ENCODE measurements at places on chromosomes 7 and 10.

DNA sequence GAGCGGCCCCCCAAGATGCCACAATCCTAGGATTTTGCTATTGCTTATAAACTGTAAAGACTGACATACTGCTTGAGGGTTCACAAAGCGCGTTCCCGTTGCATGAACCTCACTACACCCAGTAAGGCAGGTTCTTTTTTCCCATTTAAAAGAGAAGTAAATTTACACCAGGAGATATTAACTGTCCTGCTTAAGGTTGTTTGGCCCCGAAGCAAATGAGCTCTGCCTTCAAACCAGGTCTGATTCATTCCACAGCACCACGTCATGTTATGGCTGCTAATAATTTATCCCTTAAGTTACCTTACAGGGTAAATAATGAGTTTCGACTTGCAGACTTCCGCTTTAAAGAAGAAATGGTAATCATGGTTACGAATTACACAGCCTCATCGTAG is 559 bp upstream of the FKBP14 start:
- peak; percentile 56 for DNase-seq

GRCh38 chr7:128938544-128939074 is 882 bp downstream of the IRF5 start:
- DNase-seq, result peak; percentile 47

GRCh38 chr10:16765509-16766375 is 51.5 kb downstream of the RSU1 start:
- DNase-seq, result peak; percentile 12

DNA sequence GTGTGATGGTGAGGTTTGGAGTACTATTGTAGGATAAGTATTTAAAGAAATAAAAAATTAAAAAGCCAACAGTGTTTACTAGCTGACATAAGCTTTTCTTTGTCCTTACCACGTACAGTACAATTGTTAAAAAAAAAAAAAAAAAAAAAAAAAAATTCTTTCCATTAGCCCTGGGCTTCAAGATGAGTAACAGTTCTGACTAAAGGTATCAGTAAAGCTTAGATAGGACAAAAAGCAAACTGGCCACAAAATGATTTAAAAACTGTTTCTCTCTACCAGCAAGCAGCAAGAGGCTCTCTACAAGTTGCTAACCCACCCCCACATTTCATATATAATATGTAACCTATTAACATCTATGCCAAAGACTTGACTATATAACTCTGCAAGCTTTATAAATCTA is 17.5 kb downstream of the HYCC1 start:
- DNase-seq, result no peak

GRCh38 chr10:35089611-35090161 is 455 bp downstream of the CUL2 start:
- DNase-seq, result peak; percentile 30

DNA sequence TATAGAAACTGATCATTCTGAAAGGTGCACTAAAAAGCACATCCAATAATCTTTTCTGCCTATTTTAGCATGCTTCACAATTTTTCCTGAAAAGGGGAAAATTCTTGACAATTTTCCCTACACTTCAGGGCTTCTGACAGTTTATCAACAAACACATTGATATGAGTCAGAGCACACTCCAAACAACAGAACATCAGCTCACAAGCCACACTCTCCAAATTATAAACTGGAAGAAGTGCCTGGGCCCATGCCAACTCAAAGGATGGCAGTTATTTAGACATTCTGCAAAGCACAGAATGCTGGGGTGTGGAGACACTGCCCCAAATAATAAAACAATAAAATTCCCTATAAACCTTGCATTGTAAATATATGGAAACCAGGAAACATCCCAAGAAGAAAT is 90.8 kb downstream of the ELAPOR2 start:
- no peak for DNase-seq

- DNase-seq, result no peak
Observed at GRCh38 chr10:76112826-76113150, 681.4 kb downstream of the LRMDA start.

DNA sequence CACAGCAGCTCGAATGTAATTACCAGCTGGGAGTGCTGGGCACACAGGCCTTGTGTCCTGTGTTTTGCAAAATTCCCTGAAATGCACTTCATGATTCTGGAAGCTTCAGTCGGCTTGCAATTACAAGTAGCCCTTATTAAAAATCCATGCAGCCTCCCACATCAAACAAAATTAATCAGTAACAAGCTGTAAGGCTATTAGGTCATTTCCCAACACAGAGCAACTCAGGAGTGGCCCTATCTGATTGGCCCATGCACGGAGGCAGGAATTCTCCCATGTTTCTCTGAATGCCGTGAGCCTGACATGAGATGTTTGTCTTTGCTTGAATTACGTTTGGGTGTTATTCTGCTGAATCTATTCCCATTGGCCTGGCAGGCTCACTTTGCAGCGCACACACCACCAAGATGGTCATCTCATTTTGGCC is 36.9 kb downstream of the FOXL3 start:
- no peak for DNase-seq

DNA sequence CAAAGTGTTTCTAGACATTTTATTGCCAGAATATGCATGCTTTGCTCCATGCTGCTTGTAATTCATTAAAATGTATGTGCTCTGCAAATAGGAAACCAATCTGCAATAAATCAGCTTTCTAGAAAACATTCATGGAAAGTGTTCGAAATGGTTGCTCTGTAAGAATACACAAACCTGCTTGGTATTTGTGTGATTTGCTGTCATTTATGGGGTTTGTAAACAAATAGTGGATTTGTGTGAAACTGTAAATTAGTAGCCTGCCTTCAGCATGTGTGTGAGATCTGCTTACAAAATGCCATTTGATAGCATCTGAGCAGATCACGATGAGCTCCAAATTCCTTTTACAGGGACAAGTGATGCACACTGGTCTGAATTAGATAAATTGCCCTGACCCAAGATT is 219.0 kb upstream of the CSTF2T start:
- DNase-seq, result no peak

DNA sequence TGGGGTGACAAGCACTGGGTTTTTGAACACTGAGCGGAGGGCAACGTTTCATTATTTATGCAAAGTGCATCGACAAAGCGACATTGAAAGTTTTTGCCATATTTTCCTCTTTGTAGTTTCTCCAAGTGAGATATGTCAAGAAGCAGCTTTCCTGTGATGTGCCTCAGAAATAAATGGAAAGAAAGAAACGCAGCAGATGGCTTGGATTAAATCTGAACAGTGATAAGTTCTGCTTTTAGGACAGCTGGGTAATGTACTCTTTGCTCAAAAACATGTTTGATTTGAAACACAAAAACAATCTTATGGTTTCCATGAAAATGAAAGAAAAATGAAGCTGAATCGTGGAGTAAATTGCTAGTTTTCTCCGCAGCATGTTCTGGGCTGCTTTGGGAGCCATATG is 166.3 kb downstream of the PTPRN2 start:
- no peak for DNase-seq

GRCh38 chr10:91537614-91538383 is 95.1 kb downstream of the PPP1R3C start:
- no peak for DNase-seq

GRCh38 chr7:76505168-76506080 is 4.9 kb upstream of the UPK3B start:
- no peak for DNase-seq

DNA sequence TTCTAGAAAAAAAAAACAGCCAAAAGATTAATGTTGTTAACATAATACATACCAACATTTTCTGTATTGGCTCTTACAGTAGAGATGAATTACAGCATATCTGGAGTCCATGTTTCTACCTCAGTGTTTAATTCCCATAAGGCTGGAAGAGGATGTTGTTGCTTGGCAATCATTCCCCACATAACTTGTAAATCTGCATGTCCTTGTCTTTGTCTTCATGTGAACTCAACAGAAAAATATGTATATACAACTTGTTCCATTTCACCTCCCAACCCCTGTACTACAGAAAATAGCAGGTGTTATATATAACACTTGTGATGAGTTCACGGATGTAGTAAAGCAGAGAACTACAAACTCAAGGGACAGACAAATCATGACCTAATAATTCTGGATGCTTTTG is 160.9 kb upstream of the SEMA3C start:
- no peak for DNase-seq

DNA sequence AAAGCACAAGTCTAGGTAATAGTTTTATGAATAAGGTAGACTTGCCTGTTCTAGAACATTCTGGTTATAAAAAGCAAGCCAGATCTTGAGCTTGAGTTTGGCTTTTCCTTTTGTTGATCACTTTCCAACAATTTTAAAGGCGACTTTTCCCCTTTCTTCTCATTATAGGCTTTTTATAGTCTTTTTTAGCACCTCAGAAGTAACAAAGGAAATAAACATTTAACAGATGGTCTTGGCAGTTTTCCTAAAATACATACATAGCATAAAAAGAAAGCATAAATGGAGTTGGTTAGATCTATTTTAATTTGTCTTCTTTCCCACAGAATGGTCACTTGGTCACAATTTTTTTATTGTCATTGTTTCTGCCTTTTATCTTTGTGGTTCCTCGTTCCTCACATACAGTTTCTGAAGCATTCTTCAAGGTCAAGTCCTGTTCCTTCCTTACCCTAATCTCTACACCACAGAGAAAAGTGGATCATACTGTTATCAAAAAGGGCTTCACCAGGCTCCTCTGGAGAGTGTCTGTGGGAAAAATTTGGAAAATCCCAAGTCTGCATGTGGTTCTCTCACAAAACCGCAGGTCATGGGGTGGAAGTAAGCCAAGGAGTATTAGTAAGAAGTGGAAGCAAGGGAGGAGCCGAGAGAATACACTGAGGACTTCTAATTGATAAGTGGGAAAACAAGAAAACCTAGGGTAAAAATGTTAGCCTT is 31.3 kb downstream of the THNSL1 start:
- DNase-seq, result no peak

DNA sequence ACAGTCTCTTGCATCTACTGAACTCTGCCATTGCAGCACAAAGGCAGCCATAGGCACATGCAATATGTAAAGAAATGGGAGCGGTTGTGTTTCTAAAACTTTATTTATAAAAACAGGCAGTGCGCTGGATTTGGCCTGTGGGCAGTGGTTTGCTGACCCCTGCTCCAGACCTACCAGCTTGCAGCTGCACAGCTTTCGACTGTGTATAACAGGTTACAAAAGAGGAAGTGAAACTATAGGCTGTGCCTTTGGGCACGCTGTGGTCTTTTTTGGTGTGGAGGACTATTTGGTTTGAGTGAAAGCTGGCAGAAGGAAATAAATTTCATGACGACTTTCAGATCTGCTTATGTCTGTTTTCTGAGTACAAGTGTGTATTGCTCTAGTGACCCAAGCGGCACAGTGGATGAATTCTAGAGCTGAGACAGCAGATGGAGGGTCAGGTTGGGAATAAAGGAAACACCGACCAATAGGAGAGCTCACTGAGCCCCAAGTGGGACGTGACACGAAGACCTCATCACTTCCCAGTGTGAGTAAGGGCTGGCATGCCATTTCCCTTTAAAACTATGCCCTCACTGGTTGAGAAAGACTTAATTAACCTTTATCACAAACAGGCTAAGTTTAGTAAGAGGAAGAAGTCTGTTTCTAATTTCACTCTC is 152.7 kb downstream of the ANK3 start:
- peak; percentile 74 for DNase-seq

DNA sequence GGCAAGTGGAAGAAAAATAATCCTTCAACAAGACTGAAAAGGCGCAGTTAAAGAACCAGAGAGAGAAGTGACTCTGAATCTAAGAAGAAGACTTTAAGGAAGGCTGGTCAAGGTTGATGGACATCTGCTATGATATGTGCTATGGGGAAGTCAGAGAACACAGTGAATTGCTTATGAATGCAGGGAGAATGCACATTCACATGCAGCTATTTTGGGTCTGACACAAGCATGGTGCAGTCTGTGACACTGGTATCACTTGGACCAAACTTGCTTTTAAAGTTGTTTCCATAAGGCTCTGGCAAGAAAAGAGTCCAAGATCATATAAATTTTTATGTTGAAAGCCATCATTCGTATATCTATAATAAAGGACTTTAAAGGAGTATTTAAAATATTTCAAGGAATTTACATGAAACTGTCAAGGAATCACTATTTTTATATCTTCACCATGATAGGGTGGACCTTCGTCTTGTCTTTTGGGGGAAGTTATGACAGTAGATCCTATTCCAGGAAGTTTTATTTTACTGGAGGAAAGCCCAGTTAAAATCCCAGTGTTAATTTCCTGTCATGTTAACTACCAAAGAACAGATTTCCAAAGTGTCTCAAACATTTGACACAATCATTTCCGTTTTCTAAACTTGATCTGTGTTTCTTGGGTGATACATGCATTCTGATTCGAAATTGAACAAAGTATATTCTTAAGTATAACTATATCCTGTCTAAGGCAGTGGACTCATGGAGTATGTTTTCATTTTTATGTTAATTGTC is 239.6 kb downstream of the SDK1 start:
- no peak for DNase-seq

DNA sequence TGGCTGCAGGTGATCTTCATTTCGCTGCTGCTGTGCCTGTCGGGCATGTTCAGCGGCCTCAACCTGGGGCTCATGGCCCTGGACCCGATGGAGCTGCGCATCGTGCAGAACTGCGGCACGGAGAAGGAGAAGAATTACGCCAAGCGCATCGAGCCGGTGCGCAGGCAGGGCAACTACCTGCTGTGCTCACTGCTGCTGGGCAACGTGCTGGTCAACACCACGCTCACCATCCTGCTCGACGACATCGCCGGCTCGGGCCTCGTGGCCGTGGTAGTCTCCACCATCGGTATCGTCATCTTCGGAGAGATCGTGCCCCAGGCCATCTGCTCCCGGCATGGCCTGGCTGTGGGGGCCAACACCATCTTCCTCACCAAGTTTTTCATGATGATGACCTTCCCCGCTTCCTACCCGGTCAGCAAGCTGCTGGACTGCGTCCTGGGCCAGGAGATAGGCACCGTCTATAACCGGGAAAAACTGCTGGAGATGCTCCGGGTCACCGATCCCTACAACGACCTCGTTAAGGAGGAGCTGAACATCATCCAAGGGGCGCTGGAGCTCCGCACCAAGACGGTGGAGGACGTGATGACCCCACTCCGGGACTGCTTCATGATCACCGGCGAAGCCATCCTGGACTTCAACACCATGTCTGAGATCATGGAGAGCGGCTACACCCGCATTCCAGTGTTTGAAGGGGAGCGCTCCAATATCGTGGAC is 1.3 kb downstream of the CNNM2 start:
- no peak for DNase-seq

DNA sequence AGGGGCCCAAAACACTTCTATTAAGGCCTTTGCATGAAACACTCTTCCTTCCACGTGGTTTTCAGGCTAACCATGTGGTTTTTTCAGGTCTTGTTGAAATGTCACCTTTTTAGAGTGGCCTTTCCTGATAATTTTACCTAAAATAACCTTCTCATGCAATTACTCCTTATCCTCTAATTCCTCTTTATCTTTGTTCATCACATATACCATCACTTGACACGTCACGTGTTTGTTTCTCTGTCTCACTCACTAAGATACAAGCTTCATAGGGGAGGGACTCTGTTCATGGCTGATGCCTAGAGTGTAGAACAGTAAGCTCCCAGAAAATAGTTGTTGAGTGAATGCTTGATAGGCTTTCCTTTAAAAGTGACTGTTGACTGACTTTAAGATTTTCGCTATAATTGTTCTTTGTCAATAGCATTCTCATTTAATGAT is 63.7 kb downstream of the ST7 start:
- DNase-seq, result no peak

All from activated CD4-positive, alpha-beta T cell treated with anti-CD3 and anti-CD28 coated beads, Interleukin-10, Interleukin-2, amounts not matched to agents 100 ng/mL and 50 ng/mL, durations not matched to agents 16 hours and 8 hours (primary cell).